NCI-H1436 treated with DMSO at 0.1 percent for 48 hours (cell line): ENCODE measurements at places on chromosomes 4 and X.

DNA sequence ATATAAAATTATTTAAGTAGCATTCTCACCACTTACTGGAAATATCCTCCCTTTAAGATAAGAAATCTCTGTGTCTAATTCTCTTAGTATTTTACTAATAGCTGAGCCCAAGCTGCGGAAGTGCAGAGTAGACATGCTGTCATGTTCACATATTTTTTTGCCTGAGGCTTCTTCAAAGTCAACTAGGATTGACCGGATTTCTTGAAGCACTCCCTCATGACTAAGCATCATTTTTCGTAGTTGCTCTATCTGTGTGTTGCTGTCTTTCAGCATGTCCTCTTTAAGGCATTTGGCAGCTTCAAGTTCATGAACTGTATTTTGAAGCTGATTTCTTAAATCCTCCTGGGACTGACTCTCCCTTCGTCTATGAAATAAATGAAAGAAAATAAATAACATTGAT lies 36.9 kb downstream of the CCDC158 start:
- no peak for DNase-seq

DNA sequence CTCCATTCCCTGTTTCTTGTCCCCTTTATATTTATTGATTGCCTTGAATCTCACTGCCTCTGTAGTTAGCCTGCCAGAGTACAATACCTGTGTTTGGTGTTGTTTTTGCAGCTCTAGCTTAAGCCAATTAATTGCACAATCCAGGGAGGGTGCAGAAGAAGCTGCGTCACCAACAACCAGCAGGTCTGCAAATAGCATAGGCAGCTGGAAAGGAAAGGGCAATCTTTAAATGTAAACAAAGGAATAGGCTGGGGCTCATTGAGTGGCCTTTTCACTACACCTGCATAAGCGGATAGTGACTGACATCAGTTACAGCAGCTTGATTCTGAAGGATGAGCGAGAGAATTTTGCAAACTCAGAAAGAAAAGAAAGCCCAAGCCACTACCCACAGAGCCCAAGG lies 106.8 kb upstream of the RAI2 start:
- peak; percentile 45 for DNase-seq

DNA sequence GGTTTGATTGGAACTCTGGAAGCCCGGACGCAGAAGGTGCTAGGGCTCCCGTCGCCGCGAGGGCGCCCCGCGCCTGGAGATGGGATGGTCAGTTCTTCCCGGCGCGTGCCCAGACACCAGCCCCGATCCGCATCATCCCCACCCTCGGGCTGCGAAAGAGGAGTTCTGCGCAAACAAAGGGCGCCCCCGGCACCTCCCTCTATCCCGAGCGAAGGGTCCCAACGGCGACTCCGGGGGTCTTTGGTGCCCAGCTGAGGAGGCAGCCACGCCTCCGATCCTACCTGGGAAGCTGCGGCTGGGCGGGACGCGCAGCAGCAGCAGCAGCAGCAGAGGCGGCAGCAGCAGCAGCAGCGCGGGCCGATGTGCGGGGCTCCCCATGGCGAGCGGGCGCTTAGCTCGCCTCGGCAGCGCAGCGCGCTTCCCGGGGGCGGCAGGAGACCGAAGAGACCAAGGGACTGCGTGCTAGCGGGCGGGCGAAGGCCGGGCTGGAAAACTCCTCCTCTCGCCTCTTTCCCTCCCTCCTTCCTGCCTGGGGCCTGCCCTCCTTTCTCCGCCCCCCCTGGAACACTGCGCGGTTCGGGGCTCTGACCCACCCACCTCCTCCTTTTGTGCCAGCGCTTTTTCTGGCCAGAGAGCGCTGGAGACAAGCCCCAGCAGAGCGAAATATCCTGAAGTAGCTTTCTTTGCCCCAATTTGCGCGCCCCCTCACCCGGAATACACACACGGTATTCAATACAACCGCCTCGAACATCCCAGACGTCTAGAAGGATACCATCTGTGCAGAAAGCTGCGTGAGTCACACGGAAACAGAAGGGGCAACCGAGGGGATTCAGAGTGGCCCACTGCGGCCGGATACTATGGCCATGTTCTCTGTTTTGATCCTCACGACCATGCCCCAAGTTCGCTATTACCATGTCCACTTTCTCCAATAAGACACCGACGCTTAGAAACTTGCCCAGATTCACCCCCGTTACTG lies at the start of gene SRPX:
SRPX (minus strand) TSS at position 457 of the 976 bp plus-strand sequence; CDS start at position 378, 79 bp downstream.
- no peak for DNase-seq

- no peak for DNase-seq
These were observed 103.1 kb upstream of the SHISA3 start for GRCh38 chr4:42293967-42294813.
